ENCODE measurements at places on chromosomes 3 and 15. TPM values are rescaled to one million over a fixed set of nuclear protein-coding genes. Genes with fewer than 3 reads are reported as not detected.

DNA sequence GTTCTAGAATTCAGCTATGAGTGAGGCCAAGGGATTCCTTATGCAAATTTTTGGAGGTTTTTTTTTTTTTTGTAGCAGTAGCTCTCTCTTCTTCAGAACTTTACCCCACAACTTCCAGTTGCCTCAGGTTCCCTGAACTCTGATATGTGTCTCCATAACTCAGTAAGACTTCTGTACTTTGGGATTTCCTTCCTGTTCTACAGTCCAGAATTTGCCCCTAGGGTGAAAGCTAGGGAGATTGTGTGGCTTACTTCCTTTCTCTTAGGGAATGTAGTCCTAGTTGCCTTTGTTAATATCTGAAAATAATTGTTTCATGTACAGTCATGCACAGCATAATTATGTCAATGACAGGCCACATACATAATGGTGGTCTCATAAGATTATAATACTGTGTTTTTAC lies 30.8 kb downstream of the LRRC28 start:
- peak; percentile 33 for DNase-seq

DNA sequence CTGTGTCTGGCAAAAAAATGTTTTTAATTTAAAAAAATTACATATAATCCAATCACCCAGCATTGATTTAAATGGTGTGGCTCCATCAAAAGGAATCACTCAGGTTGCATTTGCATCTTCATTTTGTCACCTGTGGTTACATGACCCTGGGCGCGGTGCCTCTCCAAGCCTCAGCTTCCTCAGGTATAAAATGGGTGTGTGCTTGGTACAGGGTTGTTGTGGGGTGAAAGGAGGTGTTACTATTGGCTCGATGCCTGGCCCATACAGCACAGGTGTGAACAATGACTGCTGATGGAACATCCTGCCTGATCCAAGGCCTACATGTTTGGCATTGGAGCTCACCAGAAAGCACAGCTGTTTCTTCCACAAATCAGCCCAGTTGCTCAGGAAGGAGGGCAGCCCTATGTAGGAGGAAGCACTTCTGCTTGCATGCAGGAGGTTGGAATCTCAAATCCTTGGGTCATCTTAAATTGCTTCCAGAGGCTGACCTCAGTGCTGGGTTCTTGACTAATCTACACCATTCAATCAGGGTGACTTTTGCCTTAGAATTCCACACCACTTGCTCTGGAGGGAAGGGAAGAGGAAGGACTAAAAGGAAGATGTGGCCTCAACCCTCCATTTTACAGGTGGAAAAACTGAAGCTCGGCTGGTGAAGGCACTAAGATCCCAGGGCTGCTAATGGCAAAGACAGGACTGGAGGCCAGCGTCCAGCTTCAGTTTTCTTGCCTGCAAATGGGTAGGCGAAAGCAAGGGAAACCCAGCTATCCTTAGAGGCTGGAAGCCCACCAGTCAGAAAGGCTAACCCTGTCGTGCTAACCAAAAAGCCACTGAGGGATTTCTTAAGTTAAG lies 31.7 kb downstream of the BHLHE40 start:
- peak; percentile 50 for DNase-seq

DNA sequence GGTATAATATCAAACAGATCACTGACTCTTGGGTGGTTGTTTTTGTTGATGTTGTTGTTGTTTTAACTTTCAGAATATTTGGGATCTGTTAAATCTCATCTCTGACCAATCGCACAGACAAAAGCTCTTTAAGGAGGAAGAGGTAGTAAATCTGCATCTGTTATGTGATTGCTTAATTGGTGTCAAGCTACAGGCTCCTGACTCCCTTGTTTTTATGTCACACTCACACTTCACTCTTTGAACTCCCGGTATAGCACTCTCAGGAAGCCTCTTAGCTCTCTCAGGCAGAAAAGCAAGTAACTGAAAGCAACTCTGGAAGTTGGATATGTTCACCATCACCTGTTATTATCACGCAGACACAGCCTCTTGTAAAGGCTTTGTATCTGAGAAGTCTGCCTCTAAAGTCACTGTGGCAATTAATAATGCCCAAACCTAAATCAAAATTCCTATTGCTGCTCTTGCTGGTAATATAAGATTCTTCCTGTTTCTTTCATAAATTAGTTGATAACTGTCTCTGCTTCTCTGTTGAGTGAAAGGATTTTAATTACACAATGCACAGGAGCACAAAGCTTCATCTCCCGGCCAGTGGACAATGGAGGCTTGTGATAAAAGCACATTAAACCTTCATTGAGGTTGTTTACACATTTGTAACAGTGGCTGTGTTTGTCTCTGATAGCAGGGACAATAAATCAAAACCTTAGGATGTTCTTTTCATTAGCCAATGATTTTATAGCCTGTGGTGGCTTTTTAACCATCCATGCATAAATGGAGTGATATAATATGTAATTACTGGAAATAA lies 576.7 kb downstream of the MFSD1 start:
- no peak for DNase-seq

Gene GRAMD2A
- 0.17 TPM for total RNA-seq

DNA sequence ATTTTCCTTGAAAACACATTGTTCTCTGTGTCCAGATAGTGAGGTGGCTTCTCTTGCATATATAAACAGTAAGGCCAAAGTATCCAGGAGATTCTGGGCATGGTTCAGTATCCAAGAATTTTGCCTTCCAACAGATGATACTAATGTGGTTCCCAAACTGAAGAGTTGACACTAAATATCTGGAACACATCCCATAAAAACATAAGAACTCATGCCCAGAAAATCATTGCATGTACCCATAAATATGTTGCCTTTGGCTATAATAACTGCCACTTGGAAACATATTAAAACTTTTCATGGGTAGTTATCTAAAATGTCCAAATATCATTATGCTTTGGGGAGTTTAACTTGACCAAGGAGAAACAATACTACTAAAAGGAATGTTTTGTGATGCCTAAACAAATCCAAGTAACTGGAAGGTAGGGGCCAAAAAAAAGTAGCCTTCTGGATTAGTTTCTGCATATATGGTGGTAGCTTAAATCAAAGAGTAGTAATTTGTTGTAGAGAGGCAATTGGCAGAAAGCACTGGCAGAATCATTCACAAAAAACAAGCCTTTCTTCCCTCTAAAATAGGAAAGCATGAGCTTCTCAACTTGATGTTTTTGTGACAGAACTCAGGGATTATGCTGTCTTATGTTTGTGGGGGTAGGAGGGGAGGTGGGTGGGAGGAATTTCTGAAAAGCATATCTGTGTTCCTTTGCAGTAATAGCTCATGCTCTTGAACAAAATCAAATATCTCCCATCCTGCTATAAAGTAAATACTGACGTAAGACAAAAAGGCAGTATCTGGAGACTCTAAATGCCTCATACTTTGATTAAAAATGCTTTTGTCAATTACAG lies 753.9 kb downstream of the TUSC7 start:
- no peak for DNase-seq

DNA sequence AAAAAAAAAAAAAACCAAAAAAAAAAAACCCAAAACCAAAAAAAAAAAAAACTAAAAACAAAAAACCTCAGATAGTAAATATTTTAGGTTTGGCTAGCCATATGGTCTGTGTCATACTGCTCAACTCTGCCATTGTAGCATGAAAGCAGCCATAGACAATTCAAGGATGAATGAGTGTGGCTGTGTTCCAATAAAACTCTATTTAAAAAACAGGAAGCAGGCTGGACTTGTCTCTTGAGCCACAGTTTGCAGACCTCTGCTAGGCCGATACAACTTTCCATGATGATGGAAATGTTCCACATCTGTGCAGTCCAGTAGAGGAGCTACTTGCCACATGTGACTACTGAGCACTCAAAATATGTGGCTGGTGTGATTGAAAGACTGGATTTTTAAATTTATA lies 11.1 kb downstream of the EFCAB12 start:
- DNase-seq, result peak; percentile 89

DNA sequence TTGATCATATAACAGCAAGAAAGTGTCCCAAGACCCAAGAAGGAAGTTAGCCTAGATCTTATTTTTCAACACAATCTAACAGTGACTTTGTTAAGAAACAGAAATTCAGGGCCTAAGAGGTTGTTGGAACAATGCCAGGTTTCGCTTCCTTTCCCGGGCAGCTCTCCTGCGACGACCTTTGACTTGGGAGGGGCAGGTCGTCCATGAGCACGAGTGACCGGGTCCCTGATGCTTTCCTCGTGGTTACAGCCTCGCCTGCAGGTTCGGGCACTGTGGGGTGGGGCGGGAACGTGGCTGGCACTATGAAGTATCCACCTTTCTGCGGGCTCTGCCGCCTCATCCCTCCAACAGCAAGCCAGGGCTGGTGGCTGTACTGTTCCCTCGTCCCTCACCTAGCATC lies 90.1 kb upstream of the RGMA start:
- no peak for DNase-seq

GRCh38 chr15:30872341-30872748 lies 31.4 kb upstream of the FAN1 start:
- DNase-seq, result no peak

DNA sequence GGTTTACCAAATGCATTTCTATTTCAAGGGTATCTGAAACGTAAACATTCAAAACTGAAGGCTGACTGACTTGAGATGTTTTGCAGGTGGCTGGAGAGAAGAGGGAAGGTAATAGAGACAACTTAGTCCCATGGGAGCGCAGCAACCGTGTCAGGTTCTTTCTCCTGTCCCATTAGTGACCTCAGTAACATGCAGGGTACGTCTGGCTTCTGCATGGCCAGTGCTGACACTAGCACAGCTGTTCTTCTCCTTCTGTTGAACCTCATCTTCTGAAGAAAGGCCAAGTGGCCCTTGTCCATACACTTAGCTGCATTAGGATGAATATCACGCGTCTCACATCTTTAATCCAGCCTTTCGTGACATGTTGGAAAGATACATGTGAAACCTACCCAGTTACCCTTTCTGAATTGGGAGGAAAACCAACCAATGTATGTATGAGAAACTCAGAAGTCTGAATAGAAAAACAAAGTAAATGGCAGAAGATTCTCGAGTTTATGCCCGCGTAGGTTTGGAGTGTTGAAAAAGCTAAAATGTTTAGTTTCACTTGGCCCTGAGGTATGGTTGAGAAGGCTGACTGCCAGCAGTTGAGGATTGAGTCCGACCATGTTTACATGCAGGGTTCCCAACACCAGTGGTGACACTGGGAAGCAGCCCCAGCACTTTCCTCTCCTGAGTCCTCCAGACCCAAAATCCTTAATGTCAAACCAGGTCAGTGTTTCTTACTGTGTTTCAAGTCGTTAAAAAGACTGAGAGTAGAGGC lies 10.3 kb downstream of the NCBP2 start:
- no peak for DNase-seq

Data from dermis blood vessel endothelial cell (primary cell).